Activated CD8-positive, alpha-beta memory T cell treated with anti-CD3 and anti-CD28 coated beads, Interleukin-2, amount 50 U/mL, for 4 hours (primary cell): ENCODE measurements at places on chromosomes 7 and 10.

- DNase-seq: no peak
Observed at GRCh38 chr7:106737202-106737562, 76.2 kb upstream of the CCDC71L start.

DNA sequence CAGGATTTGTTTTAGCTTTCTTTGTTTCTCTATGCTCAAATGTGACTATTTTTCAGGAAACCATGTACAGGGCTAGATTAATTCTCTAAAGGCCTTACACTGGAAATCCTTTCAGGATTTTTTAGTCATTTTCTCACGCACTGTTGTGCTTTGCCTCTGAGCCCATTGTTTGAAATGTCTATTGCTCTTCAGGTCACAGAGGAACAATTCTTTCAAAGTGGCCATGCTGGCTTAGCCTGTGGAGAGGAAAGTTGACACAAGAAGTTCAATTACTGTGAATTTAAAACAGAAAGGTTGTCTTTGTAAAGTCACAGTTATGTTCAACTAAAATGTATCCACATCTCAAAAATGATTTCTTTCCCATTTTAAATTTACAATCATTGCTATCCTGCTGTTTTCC is 1071.7 kb upstream of the POT1 start:
- DNase-seq: no peak

DNA sequence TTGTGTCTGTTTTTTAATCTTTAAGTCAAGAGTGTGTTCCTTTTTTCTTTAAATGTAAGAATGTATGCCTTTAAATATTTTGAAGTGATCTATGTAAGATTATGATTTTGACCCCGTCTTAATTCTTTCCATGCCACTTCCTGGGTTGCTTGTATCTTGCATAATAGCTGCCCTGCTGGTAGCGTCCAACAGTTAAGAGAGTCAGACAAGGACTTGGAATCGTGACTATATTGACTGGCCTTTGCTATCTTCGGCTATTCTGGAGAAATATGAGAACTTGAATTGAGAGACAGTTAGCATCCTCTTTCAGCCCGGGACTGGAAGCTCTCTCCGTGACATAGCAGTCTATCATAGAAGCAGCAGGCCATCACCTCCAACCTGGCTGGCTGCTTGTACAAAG is 13.0 kb downstream of the NRP1 start:
- no peak for DNase-seq

DNA sequence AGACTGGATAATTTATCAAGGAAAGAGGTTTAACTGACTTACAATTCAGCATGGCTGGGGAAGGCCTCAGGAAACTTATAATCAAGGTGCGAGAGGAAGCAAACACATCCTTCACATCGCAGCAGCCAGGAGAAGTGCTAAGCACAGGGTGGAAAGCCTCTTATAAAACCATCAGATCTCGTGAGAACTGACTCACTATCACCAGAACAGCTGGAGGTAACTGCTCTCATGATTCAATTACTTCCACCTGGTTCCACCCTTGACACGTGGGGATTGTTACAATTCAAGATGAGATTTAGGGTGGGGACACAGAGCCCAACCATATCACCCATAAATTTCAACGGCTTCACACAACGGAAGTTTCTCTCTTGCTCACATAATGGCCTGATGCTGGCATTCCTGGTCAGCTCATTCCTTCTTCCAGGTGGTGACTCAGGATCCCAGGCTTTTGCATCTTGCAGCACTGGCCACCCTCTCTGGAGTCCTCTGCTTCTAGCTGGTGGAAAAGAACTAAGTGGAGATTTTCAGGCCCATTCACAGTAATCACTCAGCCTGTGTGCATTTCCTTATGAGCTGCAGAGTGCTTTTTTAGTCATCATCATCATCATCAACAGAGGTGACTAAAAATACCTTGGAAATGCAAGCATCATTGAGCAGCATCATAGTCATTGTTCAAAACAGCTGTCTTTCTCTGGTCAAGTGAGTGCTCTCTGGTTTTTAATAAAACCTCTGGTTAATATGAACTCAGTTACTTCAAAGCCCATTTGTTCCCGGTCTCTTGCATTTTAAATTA is 308.1 kb downstream of the SFMBT2 start:
- no peak for DNase-seq

DNA sequence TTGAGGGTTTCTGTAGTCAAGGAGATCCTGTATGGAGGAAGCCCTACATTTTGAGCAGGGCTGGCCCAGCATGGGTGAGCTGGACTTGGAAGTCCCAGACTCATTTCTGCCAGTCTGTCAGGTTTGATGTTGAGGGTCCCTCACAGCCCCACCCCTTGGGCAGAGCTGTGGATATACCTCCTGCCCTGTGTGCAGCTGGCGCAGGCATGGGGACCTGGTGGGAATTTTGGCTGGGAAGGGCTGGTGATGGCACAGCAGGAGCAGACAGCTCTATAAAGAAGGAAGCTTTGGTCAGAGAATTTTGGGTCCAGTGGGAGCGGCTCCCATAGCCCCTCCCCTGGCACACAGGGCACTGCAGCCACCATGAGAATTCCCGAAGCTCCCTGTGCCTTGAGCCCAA is 482.6 kb downstream of the RPS24 start:
- DNase-seq: no peak

GRCh38 chr7:73703757-73704639 is 15.5 kb downstream of the STX1A start:
- DNase-seq: no peak

- no peak for DNase-seq
Observed at GRCh38 chr7:83486536-83486935, 162.4 kb downstream of the SEMA3E start.

GRCh38 chr10:75212343-75212742 is 1.7 kb downstream of the VDAC2 start:
- no peak for DNase-seq

DNA sequence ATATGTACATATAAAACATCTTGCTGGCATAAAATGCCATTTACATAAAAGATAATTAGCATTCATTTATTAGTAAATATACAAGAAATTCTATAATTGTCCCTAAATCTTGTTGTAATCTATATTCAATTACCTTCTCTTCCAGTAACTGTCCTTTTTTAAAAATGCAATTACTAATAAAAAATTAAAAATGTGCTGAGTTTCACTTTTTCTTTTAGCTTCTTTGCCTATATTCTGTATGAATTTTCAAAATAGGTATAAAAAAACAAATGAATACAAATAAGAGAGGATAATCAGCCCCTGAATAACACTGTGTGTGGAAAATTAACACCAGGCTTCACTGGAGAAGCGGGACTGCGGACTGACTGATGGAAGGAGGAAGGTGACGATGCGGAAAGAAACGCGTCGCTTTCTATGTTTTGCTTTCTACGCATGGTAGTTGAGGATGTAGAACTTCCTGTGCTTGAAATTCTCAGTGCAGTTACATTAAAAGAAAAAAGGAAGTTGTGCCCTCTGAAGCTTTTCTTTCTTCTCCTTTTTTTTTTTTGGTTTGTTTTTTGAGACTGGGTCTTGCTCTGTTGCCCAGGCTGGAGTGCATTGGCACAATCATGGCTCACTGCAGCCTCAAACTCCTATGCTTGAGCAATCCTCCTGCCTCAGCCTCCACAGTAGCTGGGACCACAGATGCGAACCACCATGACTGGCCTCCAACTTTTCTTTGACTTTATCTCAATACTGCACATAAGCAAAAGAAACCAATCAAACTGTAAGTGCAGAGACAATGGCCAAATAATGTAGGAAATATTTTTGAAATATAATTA is 7.4 kb upstream of the ZMYND11 start:
- DNase-seq: no peak

GRCh38 chr7:125386211-125386610 is 456.6 kb upstream of the POT1 start:
- no peak for DNase-seq

DNA sequence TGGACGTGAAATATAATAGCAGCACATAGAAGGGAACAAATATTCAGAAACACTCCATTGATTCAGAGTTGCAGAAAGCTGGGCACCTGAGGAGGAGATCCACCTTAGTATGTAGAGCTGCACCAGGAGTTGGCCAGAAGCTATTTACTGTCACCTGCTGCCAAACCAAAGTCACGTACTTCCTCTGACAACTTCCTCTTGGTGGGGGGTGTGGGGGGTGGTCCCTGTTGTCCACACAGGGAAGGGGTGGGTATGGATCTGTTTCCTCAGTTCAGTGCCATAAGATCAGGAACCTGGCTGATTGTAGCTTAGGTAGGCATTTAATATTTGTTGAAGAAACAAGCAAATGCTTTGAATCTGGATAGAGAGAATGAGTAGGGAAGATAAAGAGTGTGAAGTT is 264.6 kb downstream of the FRMD4A start:
- no peak for DNase-seq

- DNase-seq: no peak
Observed at GRCh38 chr10:78481842-78482241, 448.2 kb downstream of the RPS24 start.

DNA sequence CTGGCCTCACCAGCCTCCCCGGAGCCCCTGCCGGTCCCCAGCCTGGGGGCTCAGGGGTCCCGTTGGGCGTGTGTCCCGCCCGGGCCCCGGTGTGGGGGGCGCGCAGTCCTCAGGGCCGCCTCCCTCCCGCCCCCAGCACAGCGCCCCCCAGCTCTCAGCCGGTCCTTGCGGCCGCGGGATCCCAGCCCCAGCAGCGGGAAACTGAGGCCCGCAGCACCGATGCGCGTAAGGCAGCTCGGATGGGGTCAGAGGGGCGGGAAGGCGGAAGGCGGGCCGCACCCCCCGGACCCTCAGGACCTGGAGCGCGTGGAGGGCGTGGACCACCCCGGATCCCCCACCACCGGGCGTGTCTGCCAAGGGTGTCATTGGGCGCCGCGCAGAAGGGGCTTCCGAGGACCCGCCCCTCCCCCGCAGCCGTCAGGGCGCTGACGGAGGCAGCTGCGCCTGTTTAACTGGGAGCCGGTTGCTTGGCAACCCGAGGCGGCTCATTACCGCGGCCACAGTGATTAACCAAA is 14.9 kb downstream of the UNCX start:
- no peak for DNase-seq

DNA sequence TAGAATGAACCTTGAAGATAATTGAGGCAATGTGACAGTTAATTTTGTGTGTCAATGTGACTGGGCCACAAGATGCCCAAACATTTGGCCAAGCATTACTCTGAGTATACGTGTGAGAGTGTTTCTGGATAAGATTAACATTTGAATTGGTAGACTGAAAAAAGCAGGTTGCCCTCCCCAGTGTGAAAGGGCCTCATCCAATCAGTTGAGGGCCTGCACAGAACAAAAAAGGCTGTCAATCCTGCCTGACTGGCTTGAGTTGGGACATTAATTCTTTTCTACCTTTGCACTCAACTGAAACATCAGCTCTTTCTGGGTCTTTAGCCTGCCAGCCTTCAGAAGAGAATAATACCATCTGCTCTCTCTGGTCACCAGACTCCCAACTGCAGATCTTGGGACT is 56.6 kb upstream of the PDE1C start:
- no peak for DNase-seq

- DNase-seq: peak; percentile 20
Observed at GRCh38 chr7:100745184-100745583, 11.8 kb downstream of the ZAN start.

GRCh38 chr7:66205741-66206090 is 582 bp downstream of the TPST1 start:
- DNase-seq: peak; percentile 21

DNA sequence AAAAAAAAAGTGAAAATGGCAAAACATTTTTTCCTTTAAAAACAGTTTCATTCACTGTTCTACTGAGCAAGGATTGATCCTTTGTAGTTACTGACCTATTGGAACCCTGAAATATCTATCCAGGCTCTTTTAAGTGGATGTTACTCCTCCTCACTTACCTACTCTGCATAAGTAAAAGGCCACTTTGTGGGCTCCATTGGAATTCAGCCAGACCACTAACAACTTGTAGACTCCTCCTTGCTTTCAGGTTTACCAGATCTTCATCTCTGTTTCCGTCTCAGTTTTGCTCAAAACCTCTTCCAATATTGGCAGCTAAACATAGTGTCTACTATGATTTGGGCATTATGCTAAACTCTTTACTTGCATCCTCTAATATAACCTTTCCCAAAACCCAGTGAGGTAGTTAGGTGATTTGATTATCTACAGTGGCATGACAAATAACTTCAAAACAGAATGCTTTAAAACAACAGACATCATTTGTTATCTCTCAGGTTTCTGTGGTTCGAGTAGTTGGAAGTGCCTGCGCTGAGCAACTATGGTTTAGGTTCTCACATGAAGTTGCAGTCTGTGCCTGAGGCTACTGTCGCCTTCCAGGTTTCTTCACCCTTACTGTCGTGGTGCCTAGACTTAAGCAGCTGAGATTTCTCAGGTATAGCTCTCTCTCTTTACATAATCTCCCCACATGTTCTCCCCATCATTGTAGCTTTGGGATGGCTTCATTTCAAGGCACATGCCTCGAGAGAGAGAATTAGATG is 698.2 kb downstream of the REEP3 start:
- no peak for DNase-seq

- no peak for DNase-seq
Observed at GRCh38 chr10:72875250-72876055, 18.1 kb upstream of the OIT3 start.

- no peak for DNase-seq
Observed at GRCh38 chr7:24578052-24578451, 4.8 kb downstream of the PALS2 start.

GRCh38 chr7:35366167-35367155 is 112.6 kb upstream of the TBX20 start:
- DNase-seq: no peak

GRCh38 chr10:130023454-130024230 is 59.6 kb upstream of the EBF3 start:
- DNase-seq: no peak

- DNase-seq: no peak
Observed at GRCh38 chr10:98267069-98267893, 713 bp downstream of the LOXL4 start.

DNA sequence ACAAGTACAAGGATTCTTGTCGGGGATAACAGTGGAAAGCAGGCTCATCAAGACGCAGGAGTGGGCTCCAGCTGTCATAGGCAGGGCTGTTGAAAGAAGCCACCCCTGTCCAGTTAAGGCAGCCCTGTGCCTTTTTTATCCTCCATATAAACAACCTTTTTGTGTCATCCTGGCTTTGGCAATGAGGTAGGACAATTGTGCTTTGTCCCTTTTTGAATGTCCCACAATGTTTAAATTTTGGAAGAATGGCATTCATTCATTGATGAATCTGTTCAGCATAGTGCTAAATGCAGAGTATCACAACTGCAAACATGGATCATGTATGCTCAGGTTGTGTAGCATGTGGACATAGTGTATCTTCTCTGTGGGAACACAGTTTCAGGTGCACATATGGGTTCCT is 66.7 kb downstream of the UBE3C start:
- DNase-seq: no peak
